T-helper 1 cell (primary cell): ENCODE measurements at places on chromosomes 2 and 18.

GRCh38 chr2:216652566-216652965 is 19.3 kb downstream of the IGFBP2 start:
- DNase-seq: no peak

DNA sequence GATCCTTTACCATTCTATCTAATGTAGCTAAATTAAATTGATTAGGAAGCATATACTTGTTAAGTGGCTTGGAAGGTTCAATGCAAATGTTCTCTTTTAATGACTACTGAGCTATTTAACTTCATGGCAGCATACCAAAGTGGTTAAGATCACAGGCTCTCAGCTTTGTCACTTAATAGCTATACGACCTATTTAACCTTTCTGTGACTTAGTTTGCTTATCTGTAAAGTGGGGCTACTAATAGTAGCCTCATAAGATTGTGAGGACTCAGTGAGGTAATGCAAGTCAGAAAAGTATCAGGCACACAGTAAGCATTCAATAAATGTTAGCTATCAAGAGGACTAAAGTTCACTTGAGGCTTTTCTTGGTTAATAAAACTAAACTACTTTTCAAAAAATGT is 4.3 kb downstream of the CKAP2L start:
- no peak for DNase-seq

- DNase-seq: no peak
Observed at GRCh38 chr2:131030478-131030971, 62.7 kb downstream of the FAM168B start.

DNA sequence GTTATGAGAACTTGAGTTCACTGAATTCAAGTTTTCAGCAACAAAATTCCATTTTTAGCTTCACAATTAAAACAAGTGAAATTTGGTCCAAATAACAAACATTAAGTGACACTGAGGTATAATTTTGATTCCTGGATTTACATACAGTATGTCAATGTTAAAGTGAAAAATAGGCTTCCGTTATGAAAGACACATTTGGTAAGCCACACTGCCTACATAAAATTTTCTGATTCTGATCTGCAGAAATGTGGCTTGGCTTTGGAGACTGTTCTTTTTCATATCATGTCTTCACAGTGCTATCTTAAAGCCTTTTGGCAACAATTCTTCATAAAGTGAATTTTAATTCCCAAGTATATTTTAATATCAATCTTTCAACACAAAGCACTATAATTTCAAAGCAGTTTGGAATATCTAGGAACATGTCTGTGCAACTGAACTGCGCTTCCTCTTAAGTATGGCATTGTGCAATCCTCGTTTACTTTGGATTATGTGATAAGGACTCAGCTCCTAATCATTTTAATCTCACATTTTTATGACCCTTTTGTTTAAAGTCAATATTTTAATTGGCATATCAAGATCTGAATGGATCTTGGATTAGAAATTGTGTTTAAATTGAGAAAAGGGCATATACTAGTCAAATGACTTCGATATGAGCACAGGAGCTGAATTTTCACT is 60.0 kb downstream of the RBMS1 start:
- DNase-seq: no peak

- no peak for DNase-seq
Observed at GRCh38 chr2:25797620-25798488, 80.4 kb downstream of the ASXL2 start.

GRCh38 chr2:217897091-217897715 is 105.6 kb downstream of the TNS1 start:
- DNase-seq: no peak

DNA sequence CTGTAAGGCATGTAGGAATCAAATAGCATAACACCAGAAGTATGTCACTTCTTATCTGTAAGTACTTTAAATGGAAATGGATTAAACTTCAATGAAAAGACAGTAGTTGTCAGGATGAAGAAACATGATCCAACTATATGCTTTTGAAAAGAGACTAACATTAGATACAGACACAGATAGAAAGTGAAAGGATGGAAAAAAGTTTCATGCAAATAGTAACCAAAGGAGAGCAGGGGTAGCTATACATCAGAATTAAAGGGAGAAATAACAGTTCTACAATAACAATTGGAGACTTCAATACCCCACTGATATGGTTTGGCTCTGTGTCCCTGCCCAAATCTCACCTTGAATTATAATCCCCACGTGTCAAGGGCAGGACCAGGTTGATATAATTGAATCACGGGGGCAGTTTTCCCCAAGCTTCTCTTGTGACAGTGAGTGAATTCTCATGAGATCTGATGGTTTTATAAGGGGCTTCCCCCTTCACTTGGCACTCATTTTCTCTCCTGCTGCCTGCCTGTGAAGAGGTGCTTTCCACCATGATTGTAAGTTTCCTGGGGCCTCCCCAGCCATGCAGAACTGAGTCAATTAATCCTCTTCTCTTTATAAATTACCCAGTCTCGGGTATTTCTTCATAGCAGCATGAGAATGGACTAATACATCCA is 205.4 kb upstream of the CDH2 start:
- no peak for DNase-seq

GRCh38 chr2:19649142-19649541 is 252.6 kb downstream of the TTC32 start:
- no peak for DNase-seq
